ENCODE measurements at places on chromosomes 16 and 17. TPM values are rescaled to one million over a fixed set of nuclear protein-coding genes. Genes with fewer than 3 reads are reported as not detected.

- peaks cover 31% of the 10 kb centered on the region for H3K27me3 ChIP-seq
- H3K4me3 ChIP-seq, result no peak overlapping the region
- no peaks in the 10 kb centered on the region for H3K36me3 ChIP-seq
- no peaks in the 10 kb centered on the region for H3K4me1 ChIP-seq
- no peak overlapping the region for H3K27ac ChIP-seq
- DNase-seq, result no peak
Observed at GRCh38 chr16:54591816-54592246, 305.2 kb upstream of the IRX3 start.

- peaks cover 31% of the 10 kb centered on the region for H3K36me3 ChIP-seq
- H3K4me3 ChIP-seq, result no peak overlapping the region
- DNase-seq, result no peak
Observed at GRCh38 chr16:2976673-2977072, 3.6 kb downstream of the PKMYT1 start.

- H3K27ac ChIP-seq, result peak overlapping the region; percentile 86
- no peak for DNase-seq
- H3K27me3 ChIP-seq, result no peaks in the 10 kb centered on the region
- peaks cover 61% of the 10 kb centered on the region for H3K4me1 ChIP-seq
- H3K4me3 ChIP-seq, result peak overlapping the region; percentile 61
Observed at GRCh38 chr16:19114359-19115147, 789 bp downstream of the ITPRIPL2 start.

DNA sequence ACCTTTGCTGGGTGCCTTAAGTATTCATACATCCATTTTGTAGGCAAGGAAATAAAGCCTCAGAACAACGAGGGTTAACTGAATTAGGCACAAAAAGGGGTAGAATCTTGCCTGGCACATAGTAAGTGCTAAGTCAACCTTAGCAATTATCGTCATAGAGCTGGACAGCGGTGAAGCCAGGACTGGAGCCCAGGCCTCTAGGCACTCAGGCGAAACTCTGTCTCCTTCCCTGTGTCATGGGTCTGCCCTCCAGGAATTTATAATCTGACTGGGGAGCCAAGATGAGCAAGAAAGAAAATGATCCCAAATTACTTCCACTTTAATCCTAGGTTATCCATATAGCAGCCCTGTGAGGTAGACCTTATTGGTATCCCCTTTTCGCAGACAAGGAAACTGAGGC is 61.4 kb downstream of the KATNIP start:
- DNase-seq, result no peak
- H3K4me3 ChIP-seq, result no peak overlapping the region
- no peaks in the 10 kb centered on the region for H3K4me1 ChIP-seq

- H3K4me1 ChIP-seq, result peaks cover 27% of the 10 kb centered on the region
- no peak for DNase-seq
- H3K4me3 ChIP-seq, result no peak overlapping the region
- peaks cover 15% of the 10 kb centered on the region for H3K27me3 ChIP-seq
- peaks cover 27% of the 10 kb centered on the region for H3K36me3 ChIP-seq
Observed at GRCh38 chr17:81002409-81003361, 11.0 kb downstream of the CHMP6 start.

DNA sequence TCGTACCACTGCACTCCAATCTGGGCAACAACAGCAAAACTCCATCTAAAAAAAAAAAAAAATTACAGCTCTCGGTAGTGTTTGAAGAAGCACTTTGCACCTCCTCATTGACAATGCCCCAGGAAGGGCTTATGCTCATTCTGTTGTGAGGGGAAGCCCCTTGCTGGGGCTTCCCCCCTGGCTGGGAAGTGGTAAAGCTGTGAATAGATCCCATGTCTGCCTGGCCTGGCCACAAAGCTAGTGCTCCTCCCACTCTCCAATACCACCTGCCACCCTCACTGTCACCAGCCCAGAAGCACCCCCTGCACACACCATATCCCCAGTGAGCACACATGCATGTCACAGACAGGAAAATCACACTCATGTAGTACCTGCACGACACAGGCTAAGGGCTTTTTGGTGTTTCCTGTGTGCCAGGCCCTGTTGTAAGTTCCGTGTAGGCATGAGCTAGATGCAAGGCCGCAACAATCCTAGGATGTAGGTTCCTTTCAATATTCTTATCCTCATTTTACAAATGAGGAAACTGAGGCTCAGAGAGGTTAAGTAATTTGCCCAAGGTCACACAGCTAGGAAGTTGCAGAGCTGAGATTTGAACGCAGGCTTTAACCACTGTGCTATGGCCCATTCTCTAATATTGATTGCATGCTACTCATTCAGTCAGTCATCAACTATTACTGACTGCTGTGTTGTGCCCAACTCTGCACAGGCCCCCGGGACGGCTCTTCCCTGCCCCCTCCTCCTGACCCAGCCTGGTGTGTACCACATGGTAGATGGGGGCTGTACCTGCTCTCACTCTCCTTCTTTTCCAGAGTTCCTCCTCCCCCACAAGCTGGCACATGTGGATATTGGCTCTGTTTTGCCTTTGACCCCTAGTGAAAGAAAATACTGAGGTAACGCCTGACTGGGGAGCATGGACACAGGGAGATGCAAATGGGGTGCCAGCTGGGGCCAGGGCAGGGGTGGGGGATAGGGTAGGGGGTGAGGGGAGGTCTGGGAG is 11.9 kb upstream of the COL1A1 start:
- DNase-seq, result no peak
- H3K27me3 ChIP-seq, result no peaks in the 10 kb centered on the region
- no peak overlapping the region for H3K4me3 ChIP-seq
- H3K4me1 ChIP-seq, result no peaks in the 10 kb centered on the region
- H3K27ac ChIP-seq, result no peak overlapping the region
- no peaks in the 10 kb centered on the region for H3K36me3 ChIP-seq

DNA sequence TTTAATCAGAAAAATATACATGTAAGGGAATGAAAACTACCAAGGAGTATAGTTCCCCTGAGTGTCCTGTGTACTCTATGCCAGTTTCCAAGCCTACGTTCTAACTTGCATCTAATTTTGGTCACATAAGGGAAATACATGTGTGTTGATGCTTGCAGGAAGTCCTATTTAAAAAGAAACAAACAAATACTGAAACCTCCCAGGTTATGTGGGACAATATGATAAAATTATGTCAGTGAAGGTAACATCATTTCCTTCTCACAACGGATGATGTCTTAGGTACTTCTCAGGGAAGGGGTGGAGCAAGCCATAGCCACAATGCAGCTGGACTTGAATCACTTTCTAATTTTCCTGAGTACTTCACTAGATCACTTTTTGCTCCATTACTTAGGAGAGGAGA is 115.9 kb downstream of the ZFHX3 start:
- H3K27me3 ChIP-seq, result no peaks in the 10 kb centered on the region
- peak overlapping the region; percentile 3 for H3K4me3 ChIP-seq
- peak overlapping the region; percentile 99 for H3K27ac ChIP-seq
- peak; percentile 77 for DNase-seq
- peaks cover 64% of the 10 kb centered on the region for H3K4me1 ChIP-seq

Gene SRL
- not detected for polyA plus RNA-seq

DNA sequence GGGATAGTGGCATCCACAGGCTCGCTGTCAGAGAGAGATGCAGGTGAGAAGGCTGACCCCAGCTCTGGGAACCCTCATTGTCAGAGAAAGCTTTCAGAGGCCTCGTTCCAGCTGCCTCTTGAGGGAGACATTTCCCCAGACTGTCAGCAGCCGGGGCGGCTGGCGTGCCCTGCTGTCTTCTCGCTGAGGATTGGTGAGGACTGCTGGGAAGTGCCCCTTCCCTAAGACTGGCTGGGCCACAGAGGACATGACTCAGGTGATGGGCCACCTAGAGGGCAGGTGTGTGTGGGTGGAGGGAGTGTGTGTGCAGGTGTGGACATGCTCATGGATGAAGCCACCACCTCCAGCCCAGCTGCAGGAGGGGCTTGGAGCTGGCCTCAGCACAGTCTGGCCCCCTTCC is 25.3 kb downstream of the SPACA3 start:
- no peaks in the 10 kb centered on the region for H3K36me3 ChIP-seq
- no peak for DNase-seq
- H3K4me1 ChIP-seq, result no peaks in the 10 kb centered on the region
- H3K27ac ChIP-seq, result no peak overlapping the region
- no peak overlapping the region for H3K4me3 ChIP-seq

Gene KRT37
- polyA plus RNA-seq, result not detected

Gene BICDL2
- polyA plus RNA-seq, result not detected

Gene KRT24
- not detected for polyA plus RNA-seq

GRCh38 chr16:77112746-77113145 is 78.2 kb upstream of the MON1B start:
- H3K4me1 ChIP-seq, result no peaks in the 10 kb centered on the region
- H3K27ac ChIP-seq, result no peak overlapping the region
- no peaks in the 10 kb centered on the region for H3K36me3 ChIP-seq
- H3K4me3 ChIP-seq, result no peak overlapping the region
- H3K27me3 ChIP-seq, result no peaks in the 10 kb centered on the region

Gene KRTAP4-1
- polyA plus RNA-seq, result not detected

GRCh38 chr16:85398050-85398451 is 215.1 kb upstream of the GSE1 start:
- no peaks in the 10 kb centered on the region for H3K4me1 ChIP-seq
- H3K4me3 ChIP-seq, result no peak overlapping the region

- no peaks in the 10 kb centered on the region for H3K27me3 ChIP-seq
- DNase-seq, result no peak
Observed at GRCh38 chr16:3495176-3495575, at the start of gene C16orf90. TSS of gene C16orf90 (minus strand) at chr16:3495489. CDS start at chr16:3495421, 68 bp downstream.

Measured in CD14-positive monocyte (primary cell).